HepG2 (cell line): ENCODE measurements at places on chromosomes 11 and 22. TPM values are rescaled to one million over a fixed set of nuclear protein-coding genes. Genes with fewer than 3 reads are reported as not detected.

DNA sequence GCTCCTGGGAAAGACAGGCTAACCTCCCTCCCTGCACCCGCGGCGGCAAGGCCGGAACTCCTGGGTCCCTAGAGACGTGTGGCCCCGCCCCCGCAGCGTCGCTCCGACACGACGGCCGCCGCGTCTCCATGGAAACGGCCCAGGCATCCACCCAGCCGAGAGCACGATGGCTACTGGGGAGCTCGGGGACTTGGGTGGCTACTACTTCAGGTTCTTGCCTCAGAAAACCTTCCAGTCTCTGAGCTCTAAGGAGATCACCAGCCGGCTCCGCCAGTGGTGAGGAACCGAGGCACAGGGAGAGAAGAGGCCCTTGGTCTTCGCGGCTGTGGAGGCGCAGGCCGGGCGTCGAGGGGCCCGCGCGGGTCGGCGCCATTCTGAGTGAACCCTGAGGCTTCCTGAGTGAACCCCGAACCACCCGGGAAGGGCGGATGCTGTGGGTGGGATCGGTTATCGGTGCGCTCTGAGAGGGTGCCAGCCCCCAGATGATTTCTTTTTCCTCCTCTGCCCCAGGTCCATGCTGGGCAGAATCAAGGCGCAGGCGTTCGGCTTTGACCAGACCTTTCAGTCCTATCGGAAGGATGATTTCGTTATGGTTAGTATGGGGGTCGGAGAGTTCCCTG lies at the start of gene CFAP300:
CFAP300 (plus strand) TSS at position 133 of the 620 bp plus-strand sequence; CDS start at position 167, 34 bp downstream.
- no peak within 1 kb of the TSS for H3K27ac ChIP-seq
- H3K36me3 ChIP-seq, result no peaks in the 10 kb centered on the region
- H3K27me3 ChIP-seq, result peaks cover 2% of the 10 kb centered on the region; the same call in 1 of the 2 replicates
- no peak within 1 kb of the TSS for H3K4me3 ChIP-seq
- H3K4me1 ChIP-seq, result peaks cover 5% of the 10 kb centered on the region; the same call in 1 of the 2 replicates
- DNase-seq, result no peak

DNA sequence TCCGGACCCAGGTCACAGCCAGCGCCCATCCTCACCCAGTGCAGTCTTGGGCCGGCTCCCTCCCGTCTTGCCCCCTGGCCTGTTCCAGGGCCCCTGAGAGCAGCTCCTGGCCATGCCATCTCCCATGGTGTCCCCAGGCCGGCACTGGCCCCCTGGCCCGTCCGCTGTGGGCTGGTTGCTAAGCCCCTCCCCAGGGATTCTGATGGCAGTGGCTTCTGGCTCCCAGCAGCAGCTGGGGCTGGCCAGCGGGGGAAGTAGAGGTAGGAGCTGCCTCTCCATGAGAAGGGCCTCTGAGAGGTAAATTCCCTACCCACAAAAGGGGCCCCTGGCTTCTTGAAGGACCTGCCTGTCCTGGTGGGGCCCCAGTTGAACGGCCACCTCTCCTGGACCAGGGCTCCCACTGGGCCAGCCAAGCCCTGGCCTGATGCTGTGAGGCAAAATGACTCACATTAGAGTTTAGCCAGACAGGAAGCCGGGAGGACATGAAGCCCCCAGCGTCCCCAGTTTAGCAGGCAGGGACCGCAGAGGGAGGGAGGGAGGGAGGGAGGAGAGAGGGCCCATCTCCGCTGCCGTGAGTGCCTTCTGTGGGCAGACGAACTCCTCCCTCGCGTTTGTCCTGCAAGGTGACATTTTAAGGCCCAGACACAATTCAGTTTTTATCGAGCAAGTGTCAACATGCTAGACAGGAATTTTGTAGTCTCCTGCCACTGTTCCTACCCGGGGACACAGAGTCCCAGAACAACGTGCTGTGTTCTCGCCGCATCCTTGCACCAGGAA lies 32.9 kb upstream of the GAL start:
- H3K27me3 ChIP-seq, result peaks cover 8% of the 10 kb centered on the region
- DNase-seq, result no peak
- H3K4me1 ChIP-seq, result no peaks in the 10 kb centered on the region
- H3K36me3 ChIP-seq, result no peaks in the 10 kb centered on the region
- H3K27ac ChIP-seq, result no peak overlapping the region

DNA sequence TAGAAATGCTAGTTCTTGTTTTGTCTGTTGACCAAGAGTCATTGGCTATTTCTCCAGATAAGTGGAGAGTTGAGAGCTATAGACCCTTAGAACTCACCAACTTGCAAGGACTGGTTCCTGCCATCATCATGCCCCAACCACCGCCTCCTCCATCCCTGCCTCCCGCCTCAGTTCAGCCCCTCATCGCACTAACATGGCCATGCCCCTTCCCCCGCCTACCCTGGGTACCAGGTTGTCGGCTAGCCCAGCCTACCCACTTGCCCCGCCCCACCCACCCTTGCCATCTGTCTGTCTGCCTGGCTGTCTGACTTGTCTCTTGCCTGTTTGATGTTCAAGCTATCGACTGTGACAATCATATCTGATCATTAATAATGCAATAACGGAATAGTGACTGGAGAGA lies 154.1 kb downstream of the TRIM29 start:
- DNase-seq, result no peak
- no peak overlapping the region for H3K27ac ChIP-seq
- H3K36me3 ChIP-seq, result no peaks in the 10 kb centered on the region
- no peak overlapping the region for H3K4me3 ChIP-seq
- H3K27me3 ChIP-seq, result peaks cover 6% of the 10 kb centered on the region; the same call in 1 of the 2 replicates

The TIGD3 gene
- total RNA-seq, result 4.0 and 4.9 TPM in 2 replicates

The PTGDR2 gene
- total RNA-seq, result 1.0 and 2.5 TPM in 2 replicates

The DDX17 gene
- total RNA-seq, result 238 and 251 TPM in 2 replicates

- no peak overlapping the region for H3K27ac ChIP-seq
- no peaks in the 10 kb centered on the region for H3K27me3 ChIP-seq
- no peak for DNase-seq
- peaks cover 23% of the 10 kb centered on the region for H3K4me1 ChIP-seq
- H3K36me3 ChIP-seq, result no peaks in the 10 kb centered on the region
Observed at GRCh38 chr11:124339396-124340141, 19.6 kb upstream of the OR8D2 start.

The BTBD18 gene
- not detected in 2 replicates for total RNA-seq

- no peak overlapping the region for H3K27ac ChIP-seq
- no peaks in the 10 kb centered on the region for H3K4me1 ChIP-seq
- DNase-seq, result no peak
- peaks cover 33% of the 10 kb centered on the region; the same call in 2 of the 3 replicates for H3K27me3 ChIP-seq
- H3K36me3 ChIP-seq, result no peaks in the 10 kb centered on the region
- H3K4me3 ChIP-seq, result no peak overlapping the region
Observed at GRCh38 chr22:39651053-39651996, 80.8 kb downstream of the CACNA1I start.

The BAIAP2L2 gene
- total RNA-seq, result 3.0 and 4.4 TPM in 2 replicates

GRCh38 chr11:112748713-112749543 lies 212.3 kb upstream of the NCAM1 start:
- no peak overlapping the region for H3K4me3 ChIP-seq
- H3K4me1 ChIP-seq, result no peaks in the 10 kb centered on the region
- H3K27ac ChIP-seq, result no peak overlapping the region
- H3K36me3 ChIP-seq, result no peaks in the 10 kb centered on the region

- no peak overlapping the region for H3K27ac ChIP-seq
- H3K36me3 ChIP-seq, result no peaks in the 10 kb centered on the region
- DNase-seq, result no peak
Observed at GRCh38 chr11:93166862-93167261, 30.9 kb downstream of the SLC36A4 start.
